Stimulated activated CD4-positive, alpha-beta T cell treated with anti-CD3 and anti-CD28 coated beads, Interleukin-12 subunit alpha, Interleukin-12 subunit beta, amount 100 ng/mL, for 24 hours (primary cell): ENCODE measurements at places on chromosomes 2 and 18.

- no peak for DNase-seq
Measured at GRCh38 chr18:12041561-12041960, 52.1 kb upstream of the ANKRD62 start.

DNA sequence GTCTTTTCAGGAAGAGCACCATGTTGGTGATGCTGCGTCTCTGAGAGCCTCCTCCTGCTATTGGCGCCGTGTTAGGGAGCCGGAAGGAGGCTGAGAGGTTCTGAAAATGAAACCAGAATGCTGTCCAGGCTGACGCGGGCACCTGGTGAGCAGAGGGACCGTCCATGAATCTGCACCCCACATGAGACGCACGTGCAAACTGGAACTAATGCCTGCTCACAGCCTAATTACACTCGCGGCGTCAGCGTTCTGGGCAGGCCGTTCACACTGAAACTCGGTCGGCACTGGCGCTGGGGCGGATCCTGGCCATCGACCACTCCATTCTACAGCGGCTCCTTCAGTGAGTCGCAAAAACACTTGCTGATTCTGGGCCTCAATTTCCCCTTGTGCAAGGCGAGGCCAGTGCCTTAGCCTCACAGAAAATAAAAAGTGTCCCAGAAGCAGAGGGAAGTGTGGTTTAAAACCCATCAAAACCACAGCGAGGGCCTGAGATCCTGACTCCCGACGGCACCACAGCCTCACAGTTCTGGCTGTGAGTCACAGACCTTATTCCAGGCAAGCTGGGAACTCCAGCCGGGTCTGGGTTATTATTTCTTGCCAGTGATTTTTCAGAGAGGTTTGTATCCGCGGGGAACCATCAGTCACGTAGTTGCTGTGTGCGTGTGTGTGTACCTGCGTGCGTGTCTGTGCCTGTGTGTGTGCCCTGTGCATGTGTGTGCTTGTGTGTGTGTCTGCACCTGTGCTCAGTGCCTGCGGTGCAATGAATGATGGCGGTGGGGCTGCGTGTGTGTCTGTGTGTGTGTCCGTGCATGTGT is 49.1 kb upstream of the CTDP1 start:
- DNase-seq, result no peak

DNA sequence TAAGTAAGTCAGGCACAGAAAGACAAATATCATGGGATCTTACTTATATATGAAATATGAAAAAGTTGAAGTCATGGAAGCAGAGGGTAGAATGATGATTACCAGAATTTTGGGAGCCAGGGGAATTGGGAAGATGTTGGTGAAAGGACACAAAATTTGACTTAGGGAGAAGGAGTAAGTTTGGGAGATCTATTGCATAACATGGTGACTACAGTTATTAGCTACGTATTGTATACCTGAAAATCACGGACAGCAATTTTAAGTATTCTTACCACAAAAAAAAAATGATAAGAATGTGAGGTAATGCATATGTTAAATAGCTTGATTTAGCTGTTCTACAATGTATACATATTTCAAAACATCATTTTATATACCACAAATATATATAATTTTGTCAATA is 94.2 kb upstream of the COL5A2 start:
- DNase-seq, result no peak

DNA sequence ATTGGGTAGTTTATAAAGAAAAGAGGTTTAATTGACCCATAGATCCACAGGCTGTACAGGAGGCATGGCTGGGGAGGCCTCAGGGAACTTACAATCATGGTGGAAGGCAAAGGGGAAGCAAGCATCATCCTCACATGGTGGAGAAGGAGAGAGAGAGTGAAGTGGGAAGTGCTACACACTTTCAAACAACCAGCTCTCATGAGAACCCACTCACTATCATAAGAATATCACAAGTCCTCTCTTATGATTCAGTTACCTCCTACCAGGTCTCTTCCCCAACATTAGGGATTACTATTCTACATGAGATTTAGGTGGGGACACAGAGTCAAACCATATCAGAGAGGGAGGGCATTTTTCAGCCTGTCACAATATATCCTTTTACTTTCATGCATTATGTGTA is 22.7 kb upstream of the DOCK10 start:
- DNase-seq, result no peak

DNA sequence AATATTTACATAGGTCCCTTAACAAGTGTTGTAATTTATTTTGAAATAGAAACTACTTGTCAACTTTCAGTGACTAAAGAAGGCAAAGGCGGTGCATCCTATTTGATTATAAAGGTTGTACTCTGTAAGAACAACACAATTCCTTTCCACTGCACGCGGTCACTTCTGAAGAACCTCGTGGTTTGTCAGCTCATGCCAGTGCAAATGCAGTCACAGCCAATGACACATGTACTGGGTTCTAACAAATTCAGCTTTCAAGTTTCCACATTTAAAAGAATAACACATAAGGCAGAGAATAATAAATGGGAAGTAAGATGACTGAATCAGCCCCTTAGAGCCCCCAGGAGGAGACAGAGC is 39.7 kb downstream of the CYB5A start:
- DNase-seq, result no peak

DNA sequence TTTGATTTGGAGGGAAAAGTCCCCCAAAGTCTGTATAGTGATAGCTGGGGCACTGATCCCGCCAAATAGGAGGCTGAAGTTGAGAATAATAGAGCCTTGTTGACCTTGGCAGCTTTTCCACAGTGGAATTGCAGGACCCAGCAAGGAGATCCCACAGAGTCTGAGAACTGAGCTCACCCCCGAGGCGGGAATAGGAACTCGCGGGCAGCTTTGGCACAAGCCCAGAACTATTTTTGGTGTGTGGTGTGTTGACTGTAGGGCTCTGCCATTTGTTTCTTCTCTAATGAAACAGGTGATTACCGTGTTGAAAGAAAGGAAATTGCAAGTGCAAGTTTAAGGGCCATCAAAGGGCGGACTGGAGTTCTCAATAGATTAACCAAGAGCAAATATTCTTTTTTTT is 34.0 kb downstream of the SH3RF3 start:
- no peak for DNase-seq

GRCh38 chr2:241465543-241465942 is 42.8 kb downstream of the STK25 start:
- DNase-seq, result no peak

GRCh38 chr2:177754492-177754873 is 318.1 kb downstream of the PDE11A start:
- DNase-seq, result no peak
